ENCODE measurements at places on chromosomes 7 and 10.

DNA sequence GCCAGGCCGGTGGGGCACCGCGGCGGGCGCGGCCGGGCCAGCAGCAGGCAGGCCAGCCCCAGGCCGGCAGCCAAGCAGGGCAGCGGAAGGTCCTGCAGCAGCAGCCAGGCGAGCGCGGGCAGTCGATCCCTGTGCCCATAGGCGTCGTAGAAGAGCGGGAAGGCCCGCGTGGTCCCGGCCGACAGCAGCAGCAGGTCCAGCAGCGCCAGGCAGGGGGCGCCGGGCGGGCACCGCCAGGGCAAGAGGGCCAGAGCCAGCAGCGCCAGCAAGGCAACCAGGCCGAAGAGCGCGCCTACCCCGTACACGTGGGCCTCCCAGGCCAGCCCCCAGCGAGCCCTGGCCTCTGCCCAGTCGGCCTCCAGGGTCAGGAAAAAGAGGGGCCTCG, 8.4 kb upstream of the RBM28 start:
- DNase-seq, result no peak

- DNase-seq, result no peak
These were observed 100.5 kb upstream of the LRRC4 start for GRCh38 chr7:128131731-128132130.

DNA sequence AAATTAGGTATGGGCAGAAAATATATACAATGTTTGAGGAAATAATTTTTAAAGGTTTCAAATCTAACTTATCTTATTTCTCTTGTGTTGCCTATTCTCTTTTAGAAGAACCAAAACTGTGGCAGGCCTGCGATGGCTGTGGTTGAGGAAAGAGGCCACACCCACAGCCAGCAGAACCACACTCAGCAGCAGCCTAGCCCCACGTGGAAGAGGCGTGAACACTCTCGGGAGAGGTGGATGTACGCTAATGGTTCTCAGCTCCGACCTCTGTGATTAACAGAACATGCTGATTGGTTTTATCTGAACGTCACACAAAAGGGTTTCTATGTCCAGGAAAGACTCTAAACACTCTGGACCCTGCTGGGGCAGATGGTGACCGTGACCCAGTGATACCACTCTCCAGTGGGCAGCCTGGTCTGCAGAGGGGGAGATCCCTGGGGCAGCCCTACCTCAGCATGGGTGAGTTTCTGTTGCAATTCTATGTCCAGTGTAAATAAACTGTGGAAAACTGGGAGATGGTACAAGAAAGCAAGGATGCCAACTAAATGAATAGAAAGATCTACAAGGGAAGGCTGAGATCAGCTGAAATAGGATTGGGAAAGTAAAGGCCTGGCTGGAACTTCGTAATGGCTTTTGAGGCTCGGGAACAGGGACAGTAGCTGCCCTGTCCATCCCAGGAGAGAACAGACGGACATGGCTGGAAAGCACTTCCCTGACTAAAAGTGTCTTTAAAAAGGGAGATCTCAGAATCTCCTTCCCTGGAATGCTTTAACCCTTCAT, 26.6 kb downstream of the DIP2C start:
- DNase-seq, result no peak

DNA sequence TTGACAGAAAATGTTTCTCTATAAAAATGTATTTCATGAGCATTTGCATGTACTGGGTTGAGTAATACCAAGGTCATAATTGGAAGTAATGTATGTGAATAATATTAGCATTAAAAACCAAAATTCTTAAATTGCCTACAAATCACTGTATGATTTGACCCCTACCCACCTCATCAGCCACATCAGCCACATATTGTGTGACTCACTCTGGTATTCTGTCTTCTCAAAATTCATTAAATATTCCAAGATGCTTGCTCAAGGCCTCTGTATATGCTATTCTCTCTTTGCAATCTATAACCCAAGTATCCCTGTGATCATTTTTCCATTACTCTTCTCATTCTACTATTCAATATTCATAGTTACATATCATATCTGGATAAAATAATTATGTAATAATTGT, 21.4 kb downstream of the POT1 start:
- DNase-seq, result no peak

DNA sequence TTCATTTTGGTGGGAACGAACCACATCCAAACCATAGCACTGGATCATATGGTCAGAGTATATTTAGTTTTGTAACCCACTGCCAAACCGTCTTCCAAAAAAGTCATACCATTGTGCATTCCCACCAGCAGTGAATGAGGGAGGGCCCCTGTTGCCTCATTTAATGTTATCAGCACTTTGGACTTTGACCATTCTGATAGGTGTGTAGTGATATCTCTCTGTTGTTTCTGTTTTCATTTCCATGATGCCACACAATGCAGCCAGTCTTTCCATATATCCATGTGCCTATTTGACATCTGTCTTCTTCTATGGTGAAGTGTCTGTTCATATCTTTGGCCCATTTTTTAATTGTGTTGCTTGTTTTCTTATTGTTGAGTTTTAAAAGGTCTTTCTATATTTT, 105.0 kb upstream of the PPP2R2D start:
- no peak for DNase-seq

- no peak for DNase-seq
These were observed 88.9 kb downstream of the ARMH3 start for GRCh38 chr10:101967119-101967518.

GRCh38 chr7:102129636-102130370, 156.9 kb upstream of the SH2B2 start:
- no peak for DNase-seq

DNA sequence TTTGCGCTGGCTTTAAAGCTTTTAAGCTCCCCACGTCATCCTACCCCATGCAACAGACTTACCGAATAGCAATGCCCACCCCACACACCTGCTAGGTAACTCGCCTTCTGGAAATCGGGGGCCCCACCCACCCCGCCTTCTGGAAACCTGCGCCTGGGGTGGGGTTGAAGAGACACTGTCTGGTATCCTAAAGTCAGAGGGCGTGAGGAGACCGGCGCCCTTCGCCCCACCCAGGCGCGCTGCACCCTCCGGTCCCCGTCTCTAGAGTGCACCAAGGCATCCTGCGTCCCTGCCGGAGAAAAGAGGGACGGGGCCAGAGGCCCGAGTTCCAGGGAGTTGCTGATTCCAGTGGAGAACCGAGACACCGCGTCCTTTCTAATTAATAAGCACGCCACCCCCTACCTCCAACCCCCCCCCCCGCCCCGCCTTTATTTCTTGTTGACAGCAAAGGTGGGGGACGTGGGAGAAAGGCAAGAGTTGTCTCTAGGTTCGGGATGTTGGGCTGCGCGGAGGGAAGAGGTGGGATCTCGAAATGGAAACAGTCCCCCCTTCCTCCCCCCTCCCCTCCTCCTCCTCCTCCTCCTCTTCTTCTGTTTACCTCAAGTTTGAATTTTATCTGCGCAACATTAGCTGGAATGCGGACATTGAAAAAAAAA, 220.9 kb upstream of the MKLN1 start:
- no peak for DNase-seq

DNA sequence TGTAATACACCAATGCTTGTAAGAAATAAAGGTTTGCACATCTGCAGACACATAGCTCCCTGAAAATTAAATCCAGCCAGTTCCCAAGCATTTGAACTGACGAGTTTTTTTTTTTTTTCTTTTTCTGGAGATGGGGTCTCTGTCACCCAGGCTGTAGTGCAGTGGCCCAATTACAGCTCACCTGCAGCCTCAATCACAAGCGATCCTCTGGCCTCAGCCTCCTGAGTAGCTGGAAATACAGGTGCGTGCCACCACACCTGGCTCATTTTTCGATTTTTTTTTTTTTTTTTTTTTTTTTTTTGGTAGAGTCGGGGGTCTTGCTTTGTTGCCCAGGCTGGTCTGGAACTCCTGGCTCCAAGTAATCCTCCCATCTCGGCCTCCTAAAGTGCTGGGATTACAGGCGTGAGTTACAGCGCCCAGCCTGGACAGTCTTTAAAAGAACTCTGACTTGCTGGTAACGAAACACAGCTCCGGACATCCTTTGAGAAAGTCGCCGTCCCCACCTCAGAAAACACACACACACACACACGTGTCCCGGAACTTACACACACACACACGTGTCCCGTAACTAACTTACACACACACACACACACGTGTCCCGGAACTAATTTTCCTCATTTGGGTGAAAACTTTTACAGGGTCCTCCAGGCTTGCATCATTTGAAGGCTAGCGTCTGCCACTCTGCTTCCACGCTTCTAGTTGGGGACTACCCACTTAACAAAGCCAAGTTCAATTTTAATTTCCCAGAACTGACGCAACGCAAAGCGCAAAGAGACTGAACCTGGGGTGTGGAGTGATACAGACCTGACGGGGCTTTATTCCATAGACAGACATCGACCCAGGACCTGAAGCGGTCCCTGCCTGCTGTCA, 18.6 kb downstream of the OCM2 start:
- peak; percentile 41 for DNase-seq

- DNase-seq, result no peak
These were observed 177.9 kb upstream of the C7orf33 start for GRCh38 chr7:148412691-148413090.

DNA sequence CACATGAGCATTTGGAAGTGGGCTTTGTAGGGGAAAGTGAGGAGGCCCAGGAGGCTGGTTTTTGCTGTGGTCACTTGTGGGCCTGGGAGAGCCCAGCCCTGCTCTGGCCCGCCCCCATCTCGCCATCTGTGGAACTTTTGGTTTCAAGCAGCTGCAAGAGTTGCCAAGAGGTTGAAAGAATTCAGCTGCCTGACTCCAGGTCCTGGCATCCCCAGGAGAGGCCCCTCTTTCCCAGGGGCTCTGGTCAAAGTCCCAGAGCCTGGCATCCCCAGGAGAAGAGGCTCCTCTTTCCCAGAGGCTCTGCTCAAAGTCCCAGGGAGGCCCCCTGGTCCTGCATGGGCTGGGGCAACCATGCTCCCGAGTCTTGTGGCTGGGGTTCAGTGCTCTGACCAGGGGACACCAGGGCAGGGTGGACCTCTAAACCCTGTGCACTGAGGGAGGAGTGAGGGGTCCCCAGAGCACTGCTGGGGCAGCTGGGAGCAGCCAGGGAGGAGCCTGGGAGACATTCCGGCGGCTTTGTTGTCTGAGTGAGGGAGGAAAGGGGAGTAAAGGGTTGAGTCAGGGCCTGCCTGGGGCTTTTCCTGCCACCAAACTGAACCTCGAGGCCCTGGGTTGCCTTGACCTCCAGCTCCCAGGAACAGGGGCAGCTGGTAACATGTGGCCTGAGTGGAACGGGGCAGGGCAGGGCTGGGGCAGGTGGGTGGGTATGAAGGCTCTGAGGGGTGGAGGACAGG, 27.7 kb upstream of the CSGALNACT2 start:
- no peak for DNase-seq

DNA sequence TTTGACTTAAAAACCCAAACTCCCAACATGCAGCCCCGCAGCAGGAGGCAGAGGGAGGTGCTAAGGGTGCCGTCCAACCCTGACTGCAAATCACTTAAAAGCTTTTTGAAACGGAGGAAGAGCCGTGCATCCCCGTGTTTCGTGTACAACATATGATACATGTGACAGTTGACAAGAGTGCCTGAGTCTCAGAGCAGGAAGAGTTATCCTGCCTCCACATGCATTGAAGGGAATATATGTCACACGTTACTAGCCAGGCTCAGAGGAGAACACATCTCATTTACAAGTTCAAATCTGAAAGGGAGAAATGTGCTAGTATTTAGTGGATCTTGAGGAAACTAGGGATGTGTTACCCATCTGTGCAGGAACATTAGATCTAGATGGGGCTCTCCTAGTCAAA, 69.9 kb downstream of the SDK1 start:
- DNase-seq, result no peak

DNA sequence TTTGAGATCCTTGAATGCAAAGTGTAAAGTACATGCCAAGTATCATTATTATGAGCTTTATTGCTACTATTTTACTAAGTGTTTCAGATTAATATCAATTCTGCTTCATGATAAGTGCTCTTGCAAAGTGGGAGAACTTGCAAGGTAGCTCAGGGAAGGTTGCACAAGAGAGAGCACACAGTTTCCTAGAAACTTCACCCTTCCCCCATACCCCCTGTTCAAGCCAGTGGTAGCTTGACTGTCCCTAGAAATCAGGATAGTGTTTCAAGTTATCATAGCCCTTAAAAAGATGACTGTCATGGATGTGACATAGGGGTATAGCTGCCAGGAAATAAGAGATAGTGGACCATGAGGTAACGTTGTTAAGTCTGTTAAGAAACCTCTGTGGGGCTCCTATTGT, 251.5 kb downstream of the TRIL start:
- peak; percentile 38 for DNase-seq

- DNase-seq, result no peak
These were observed 5.2 kb upstream of the AGMO start for GRCh38 chr7:15567036-15567435.

DNA sequence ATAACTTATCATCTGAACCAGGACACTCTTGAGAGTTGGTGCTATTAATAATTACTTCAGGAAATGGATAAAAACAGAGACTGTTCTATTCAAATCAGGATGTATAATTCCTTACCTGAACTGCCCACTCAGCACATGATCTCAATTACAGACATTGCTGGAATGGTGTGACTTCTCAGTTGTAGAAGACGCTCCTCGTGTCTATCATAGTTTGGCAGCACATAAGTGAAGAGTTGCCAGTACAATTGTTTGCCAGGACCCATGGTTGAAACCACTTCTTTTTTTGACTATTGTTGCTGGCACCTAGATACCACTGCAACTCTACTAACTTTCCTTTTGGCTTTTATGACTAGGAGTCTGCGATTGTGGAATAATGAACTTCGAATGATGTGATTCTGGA, 105.4 kb downstream of the ZNF365 start:
- DNase-seq, result no peak

- DNase-seq, result no peak
These were observed 20.6 kb upstream of the PDCD4 start for GRCh38 chr10:110851020-110851612.

- DNase-seq, result no peak
These were observed 171.0 kb upstream of the FOXP2 start for GRCh38 chr7:114243646-114244045.

- DNase-seq, result no peak
These were observed 183.8 kb downstream of the PRKCQ start for GRCh38 chr10:6396226-6396625.

- DNase-seq, result no peak
These were observed 5.7 kb downstream of the SKAP2 start for GRCh38 chr7:26858735-26859134.

GRCh38 chr10:1860351-1860750, 123.0 kb upstream of the ADARB2 start:
- DNase-seq, result no peak

DNA sequence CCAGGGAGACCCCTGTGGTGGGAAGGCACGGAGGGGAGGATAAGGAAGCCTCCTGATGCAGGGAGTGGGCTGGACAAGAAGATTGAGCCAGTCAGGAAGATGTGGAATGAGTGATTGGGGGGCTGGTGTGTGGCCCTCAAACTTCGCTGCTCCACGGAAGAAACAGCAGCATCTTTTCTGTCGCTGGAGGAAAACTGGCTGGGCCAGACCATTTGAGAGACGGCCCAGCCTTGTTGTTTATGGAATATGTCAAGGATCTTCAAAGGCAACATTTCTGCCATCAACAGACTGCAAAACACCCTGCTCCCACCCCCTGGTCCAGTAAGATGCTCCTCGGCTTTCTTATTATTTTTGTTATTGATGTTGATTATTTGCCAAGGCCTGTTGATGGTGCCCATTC, 29.4 kb downstream of the PALD1 start:
- no peak for DNase-seq

GRCh38 chr7:130148561-130148960, 56.6 kb downstream of the TMEM209 start:
- DNase-seq, result no peak

GRCh38 chr10:117257721-117258120, 16.8 kb downstream of the SLC18A2 start:
- DNase-seq, result no peak

- DNase-seq, result no peak
These were observed 37.3 kb downstream of the CFAP46 start for GRCh38 chr10:132904814-132905649.

- no peak for DNase-seq
These were observed 1.0 kb downstream of the CYP51A1 start for GRCh38 chr7:92133133-92133736.
